ENCODE measurements at places on chromosomes 16 and 17.

- DNase-seq, result peak; percentile 76
Measured at GRCh38 chr16:17476414-17477259, 5.9 kb upstream of the XYLT1 start.

DNA sequence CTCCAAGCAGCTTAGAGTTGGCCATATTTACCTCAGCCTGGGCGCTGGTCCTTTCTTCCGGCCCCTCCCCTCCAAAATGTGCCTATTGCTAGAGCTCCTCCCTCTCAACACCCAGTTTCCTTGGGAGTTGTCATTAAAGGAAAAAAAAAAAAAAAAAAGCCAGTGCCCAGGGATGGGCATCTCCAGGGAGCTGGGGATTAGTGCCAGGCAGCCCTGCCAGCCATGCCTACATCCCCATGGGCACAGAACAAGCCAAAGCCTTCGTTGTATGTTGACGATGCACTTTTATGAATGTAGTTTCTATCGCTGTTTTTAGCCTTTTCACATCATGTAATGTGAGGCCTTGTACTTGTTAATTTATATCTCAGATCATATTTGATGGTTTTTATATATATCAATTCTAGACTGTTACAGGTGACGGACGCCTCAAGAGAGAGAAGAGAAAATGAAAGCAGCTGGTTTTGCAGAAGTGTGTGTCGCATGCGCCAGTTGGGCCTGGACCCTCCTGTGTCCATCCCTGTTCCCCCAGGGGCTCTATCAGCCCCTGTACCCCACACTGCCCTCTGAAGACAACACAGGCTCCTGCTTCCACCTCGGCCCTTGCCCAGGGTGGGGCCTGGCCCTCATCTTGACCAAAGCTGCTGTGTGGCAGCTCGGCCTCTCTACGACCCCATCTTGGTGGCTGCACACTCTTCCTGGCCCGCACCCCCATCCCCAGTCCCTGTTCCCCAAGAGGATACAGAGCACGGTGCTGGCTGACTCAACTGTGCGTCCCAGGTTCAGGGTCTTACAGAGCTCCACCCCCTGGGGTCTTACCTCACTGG is 4.8 kb downstream of the LIMD2 start:
- no peak for DNase-seq

- DNase-seq, result no peak
Measured at GRCh38 chr16:68772030-68772681, 35.1 kb downstream of the CDH1 start.

- no peak for DNase-seq
Measured at GRCh38 chr16:19188406-19188805, 20.4 kb downstream of the SYT17 start.

GRCh38 chr17:28576758-28577465 is at the start of gene ALDOC:
Gene ALDOC, minus strand, starts transcription at chr17:28576895. Its CDS starts 1,363 bp downstream, at chr17:28575532.
- DNase-seq, result peak; percentile 92

- DNase-seq, result peak; percentile 86
Measured at GRCh38 chr17:21689604-21690003, 2.7 kb upstream of the KCNJ18 start.

- DNase-seq, result no peak
Measured at GRCh38 chr17:40063187-40063771, 514 bp downstream of the THRA start.

GRCh38 chr16:79589601-79590102 is 10.9 kb downstream of the MAF start:
- DNase-seq, result no peak

DNA sequence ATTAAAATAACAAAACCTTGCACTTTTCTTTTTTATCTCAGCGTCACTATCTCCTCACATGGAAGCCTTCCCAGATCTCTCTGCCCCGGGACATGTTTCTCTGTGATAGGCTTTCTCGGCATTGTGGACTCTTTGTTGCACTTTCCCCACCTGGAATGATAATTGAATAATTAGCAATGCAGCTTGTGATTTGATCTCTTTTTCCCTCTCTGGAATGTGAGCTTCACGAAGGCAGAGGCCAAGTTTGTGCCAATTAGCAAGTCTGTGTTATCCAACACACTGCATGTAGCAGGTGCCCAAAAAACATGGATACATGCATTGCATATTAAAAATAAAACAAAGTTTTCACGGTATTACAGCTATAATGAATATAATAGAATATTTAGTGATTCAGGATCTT is 431.2 kb downstream of the HAPSTR1 start:
- no peak for DNase-seq

- peak; percentile 45 for DNase-seq
Measured at GRCh38 chr16:66441586-66442375, 14.7 kb downstream of the BEAN1 start.

DNA sequence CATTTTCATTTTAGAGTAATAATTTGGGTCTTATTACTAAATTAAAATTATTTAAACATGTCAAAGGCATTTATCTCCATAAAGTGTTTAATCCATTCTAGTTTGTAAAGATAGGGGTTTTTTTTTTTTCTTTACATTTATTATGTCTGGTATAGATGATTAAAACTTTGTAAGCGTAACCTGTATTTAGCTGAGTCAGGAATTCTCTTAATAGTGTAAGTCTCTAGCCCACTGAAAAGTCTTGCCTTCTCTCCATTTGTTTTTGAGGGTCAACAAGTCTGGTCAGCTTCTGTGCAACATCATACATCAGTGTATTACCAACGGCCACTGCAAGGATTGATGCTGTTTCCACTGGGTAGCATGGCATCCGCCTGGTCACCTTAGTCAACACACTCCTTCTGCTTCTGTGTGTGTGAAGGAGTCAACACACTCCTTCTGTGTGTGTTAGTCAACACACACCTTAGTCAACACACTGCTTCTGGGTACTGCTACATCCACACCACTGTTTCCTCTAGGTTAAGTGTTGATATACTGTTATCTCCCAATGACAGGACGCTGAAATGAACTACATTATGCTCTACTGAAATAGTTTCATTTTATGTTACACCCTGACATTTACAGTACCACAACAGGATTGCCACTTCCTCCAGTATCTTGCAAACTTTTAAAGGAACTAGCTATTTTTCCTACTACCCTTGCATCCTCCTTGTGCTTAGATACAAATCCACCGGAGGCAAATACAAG is 37.3 kb upstream of the VWA3A start:
- DNase-seq, result no peak

GRCh38 chr17:16085066-16085699 is 85.6 kb downstream of the TTC19 start:
- peak; percentile 37 for DNase-seq

DNA sequence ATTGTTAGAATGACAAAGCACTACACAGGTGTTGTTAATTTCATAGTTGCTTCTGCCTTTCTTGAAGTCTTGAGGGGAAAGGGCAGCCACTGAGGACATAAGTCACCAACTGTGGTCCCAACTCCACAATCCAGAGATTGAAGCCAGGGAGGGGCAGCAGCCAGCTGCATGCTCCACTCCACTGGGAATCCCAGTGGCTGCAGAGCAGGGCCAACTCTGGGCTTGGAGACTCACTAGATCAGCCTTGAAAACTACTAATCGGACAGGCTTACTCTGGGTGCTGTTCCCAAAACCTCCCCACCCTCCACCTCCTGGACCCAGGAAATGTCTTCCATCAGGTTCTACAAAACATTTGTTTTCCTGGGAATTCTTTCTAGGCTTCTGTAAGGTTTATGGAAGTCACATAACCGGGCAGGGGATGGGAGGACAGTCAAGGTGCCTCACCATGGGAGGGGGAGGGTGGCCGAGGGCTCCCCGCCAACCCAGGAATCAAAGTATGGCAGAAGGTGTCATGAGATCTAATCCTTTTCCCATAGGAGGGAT is 68.0 kb downstream of the MYH13 start:
- no peak for DNase-seq

DNA sequence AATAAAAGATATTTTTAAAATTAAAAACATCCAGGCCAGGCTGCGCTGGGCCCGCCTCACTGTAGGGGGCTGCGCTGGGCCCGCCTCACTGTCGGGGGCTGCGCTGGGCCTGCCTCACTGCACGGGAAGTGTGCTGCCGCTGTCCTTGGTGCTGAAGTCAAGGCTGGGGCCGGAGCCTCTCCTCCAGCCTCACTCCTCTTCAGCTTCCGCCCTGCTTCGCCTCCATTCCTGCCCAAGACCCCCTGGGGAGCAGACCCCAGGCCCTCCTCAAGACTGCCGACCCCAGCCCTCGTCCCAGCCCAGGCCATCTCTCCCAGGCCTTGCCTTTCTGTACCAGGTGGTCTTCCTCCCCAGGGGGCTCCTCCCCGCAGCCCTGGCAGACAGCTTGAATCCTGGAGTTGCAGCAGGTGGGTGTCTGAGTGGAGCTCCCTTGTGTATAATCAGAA is 26.2 kb downstream of the ENDOV start:
- DNase-seq, result peak; percentile 55

- peak; percentile 47 for DNase-seq
Measured at GRCh38 chr16:83539736-83540490, 267.9 kb upstream of the HSBP1 start.

DNA sequence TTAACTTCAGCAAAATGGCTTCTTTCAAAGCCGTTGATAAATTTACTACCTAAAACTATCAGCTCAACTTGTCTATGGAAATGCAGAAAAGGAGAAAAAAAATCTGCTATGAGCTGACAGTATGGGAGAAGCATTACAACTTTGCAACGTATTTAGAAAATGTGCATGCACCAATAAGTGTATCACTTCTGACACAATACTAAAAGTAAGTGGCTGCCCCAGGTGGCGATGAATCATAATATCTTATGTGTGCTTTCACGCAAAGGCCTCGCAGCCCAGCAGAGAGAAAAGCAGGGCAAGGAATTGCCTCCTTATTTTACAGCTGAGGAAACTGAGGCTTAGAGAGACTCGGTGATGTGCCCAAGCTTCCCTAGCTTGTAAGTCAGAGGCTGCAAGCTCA is 101.8 kb downstream of the SALL1 start:
- DNase-seq, result no peak

- DNase-seq, result no peak
Measured at GRCh38 chr16:56336071-56336688, 89.2 kb downstream of the AMFR start.

DNA sequence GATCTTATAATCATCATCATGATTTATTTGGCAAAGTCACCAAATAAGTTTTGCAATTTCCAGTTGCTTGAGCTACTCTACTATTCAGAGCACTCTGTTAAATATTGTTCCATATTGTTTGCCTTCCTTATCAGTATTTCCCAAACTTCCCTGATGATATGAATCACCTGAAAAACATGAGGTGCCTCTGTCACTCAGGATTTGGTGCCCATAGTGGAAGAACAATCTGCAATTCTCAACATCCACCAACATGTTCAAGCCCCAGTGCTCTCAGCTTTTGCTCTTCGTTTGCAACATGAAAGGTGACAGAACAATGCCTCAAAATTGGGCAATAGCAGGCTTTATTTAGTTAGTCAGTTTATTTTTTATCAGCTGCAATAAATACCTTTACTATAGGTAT is 28.6 kb upstream of the WSB1 start:
- DNase-seq, result no peak

DNA sequence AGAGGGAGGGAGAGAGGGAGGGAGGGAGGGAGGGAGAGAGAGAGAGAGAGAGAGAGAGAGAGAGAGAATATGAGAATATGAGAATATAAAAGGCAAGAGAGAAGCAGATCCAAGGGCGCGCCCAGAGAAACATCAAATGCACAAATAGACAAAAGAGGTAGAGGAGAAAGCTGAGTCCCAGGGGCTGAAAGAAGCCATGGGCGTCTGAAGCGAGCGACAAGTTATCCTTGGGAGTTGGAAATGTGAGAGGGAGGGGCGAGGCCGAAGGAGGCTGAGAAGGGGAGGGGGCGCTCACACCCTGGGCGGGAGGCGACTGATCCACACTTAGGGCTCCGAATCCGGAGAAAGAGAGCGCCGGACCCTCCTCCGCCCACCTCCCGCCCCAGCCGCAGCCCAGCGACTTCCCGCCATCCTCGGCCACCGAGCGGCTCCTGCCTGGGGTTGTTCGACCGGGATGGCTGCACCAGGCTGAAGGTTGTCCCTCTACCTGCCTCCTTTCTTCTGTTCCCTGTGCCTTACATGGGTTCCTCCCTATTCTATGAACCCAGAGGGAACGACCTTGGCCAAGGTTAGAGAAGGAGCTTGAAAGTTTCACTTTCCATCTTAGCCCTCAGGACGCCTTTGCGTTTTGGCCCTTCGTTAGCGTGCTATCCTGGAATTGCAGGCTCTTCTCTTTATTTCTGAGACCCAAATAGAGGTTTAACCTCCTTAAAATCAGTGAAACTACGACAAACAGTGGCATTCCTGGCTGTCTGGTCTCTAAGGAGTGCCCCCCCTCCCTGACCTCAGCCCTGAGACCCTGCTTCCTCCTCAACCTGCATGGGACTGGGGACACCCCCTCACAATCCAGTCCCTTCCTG is 21.2 kb upstream of the HOXB9 start:
- no peak for DNase-seq

GRCh38 chr17:46756861-46757260 is 61.6 kb downstream of the WNT3 start:
- no peak for DNase-seq

Measured in fibroblast of skin of right biceps (primary cell).